OCI-M1 (cell line): ENCODE measurements at places on chromosomes 5 and 9.

DNA sequence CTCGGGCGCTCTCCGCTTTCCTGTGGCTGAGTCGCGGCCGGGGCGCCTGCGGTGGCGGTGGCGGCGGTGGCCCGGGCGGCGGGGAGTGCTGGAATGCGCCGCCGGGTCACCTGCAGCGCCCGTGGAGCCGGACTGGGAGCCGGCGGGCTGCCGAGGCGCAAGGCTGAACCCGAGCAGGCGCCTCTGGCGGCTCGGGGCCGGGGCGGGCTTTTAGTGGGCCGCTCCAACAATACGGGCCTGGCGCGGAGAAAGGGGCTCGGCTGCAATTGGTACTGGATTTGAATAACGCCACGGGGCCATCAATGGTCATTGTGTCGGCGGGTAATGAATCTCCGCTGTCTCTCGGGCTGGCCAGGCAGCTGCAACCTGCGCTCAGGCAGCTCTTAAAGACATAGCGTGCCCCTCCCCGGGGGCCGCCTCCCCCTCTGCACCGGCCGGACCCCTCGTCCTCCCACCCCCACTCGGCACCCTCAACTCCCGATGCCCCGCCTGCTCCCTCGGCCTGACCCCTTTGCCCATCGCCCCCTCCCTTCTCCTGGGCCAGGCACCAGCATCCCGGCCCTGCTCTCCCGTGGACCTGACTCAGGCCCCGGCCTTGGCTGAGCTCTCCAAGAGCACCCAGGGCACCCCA, 22.1 kb downstream of the URM1 start:
- no peak for DNase-seq

DNA sequence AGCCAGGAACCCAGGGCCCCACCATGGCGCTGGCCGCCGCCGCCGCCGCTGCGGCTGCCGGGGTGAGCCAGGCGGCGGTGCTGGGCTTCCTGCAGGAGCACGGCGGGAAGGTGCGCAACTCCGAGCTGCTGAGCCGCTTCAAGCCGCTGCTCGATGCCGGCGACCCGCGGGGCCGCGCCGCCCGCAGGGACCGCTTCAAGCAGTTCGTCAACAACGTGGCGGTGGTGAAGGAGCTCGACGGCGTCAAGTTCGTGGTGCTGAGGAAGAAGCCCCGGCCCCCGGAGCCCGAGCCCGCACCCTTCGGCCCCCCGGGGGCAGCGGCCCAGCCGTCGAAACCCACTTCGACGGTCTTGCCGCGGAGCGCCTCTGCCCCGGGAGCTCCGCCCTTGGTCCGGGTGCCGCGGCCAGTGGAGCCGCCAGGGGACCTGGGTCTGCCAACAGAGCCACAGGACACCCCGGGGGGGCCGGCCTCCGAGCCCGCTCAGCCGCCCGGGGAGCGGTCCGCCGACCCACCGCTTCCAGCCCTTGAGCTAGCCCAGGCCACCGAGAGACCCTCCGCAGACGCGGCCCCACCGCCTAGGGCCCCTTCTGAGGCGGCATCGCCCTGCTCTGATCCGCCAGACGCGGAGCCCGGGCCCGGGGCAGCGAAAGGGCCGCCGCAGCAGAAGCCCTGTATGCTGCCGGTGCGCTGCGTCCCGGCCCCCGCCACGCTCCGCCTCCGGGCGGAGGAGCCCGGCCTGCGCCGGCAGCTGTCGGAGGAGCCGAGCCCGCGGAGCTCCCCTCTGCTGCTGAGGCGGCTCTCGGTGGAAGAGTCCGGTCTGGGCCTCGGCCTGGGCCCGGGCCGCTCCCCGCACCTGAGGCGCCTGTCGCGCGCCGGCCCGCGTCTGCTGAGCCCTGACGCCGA, 749 bp downstream of the SOWAHA start:
- no peak for DNase-seq

DNA sequence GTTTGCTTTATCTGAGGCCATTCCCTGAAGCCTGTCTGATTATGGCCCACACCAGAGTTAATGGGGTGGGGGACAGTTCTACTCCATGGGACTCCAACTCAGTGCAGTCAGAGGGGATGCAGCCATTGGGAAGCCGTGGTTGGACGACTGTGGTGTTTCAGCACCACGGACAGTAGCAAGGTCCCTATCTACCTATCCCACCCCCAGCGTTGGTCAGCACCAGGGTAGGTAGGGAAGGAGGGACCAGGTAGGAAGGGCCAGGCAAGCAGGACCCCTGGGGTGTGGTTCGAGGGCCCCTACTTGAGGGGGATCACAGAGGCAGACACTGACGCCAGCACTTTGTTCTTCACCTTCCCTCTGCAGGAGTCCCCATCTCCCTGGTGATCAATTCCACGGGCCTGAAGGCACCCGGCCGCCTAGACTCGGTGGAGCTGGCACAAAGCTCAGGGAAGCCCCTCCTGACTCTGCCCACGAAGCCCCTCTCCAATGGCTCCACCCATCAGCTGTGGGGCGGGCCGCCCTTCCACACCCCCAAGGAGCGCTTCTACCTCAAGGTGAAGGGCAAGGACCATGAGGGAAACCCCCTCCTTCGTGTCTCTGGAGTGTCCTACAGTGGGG, 33.2 kb downstream of the HMCN2 start:
- peak; percentile 16 for DNase-seq

DNA sequence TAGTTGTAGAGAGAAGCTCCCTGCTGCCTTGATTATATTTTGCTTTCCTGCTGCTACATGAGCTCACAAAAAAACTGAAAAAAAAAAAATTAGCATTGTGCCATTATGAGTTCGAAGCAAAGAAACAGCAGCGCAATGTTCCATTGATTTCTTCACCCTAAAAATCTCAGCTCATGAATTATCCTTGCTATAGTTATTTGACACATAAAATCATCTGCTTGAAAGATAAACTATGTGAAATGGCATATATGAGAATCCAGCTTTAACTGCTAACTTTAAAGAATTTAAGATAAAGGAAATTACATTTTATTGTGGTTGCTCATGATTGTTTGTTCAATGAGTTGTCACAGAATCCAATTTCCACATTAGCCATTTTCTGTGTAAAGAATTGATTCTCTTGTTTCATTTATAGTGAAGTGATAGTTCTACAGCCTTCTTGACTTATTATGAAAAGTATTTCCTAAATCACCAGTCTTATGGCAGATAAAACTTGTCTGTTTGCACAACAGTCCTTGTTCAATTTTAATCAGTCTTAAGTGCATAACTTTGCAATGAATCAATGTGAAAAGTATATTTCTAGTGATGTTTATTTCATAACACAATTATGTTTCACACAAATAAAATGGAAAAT, 1275.0 kb upstream of the CDH9 start:
- no peak for DNase-seq

DNA sequence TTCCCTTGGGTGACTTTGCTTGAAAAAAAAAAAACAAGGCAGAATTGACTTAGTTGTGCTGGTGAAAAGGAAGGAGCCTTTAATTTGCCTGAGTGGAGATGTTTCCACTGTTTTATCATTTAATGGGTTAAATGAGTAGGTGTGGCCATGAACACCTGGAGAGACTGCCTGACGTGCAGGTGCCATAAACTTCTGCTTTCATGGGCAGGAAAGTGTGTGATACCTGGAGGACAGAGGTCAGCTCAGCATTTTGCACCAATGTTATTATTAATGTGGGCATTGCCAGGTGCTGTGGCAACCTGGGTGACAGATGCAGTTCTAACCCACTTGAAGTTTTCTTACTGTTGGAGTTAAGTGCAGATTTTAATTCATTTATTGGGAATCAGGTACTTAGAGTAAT, 145.4 kb downstream of the CD180 start:
- DNase-seq, result no peak

GRCh38 chr5:158976035-158976434, 123.7 kb downstream of the EBF1 start:
- no peak for DNase-seq

DNA sequence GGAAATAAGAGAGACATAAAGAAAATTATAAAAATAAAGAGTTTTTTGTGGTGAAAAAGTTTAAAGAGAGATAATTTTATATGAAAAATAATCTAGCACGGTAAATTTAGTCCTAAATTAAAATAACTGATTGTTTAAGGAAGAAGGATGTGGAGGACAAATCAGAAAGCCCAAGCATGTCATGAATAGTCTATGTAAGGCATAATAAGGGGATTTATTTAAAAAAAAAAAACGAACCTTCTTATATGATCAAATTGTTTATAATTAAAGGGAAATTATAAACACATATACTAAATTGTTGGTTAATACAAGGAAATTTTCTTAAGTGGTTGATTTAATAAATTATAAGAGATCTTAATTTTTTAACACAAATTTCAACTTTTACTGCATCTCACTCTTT, 551.8 kb upstream of the TYRP1 start:
- peak; percentile 96 for DNase-seq

DNA sequence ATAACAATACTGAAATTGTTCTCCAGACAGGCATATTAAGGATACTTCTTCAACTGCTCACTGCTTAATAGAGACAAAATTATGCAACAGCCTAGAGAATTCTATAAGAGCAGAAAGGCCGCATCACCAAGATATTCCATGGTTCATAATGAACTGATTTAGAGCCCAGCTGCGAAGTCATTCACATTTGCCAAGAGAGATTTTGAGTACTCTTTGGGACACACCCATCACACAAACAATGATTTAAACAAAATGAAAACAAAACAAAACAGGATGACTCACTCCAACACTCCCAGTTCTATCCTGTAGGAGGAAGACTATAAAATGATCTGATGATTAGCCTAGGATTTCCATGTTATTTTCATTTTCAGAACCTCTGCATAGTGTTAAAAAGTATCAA, 145.7 kb upstream of the GNA14 start:
- DNase-seq, result no peak

DNA sequence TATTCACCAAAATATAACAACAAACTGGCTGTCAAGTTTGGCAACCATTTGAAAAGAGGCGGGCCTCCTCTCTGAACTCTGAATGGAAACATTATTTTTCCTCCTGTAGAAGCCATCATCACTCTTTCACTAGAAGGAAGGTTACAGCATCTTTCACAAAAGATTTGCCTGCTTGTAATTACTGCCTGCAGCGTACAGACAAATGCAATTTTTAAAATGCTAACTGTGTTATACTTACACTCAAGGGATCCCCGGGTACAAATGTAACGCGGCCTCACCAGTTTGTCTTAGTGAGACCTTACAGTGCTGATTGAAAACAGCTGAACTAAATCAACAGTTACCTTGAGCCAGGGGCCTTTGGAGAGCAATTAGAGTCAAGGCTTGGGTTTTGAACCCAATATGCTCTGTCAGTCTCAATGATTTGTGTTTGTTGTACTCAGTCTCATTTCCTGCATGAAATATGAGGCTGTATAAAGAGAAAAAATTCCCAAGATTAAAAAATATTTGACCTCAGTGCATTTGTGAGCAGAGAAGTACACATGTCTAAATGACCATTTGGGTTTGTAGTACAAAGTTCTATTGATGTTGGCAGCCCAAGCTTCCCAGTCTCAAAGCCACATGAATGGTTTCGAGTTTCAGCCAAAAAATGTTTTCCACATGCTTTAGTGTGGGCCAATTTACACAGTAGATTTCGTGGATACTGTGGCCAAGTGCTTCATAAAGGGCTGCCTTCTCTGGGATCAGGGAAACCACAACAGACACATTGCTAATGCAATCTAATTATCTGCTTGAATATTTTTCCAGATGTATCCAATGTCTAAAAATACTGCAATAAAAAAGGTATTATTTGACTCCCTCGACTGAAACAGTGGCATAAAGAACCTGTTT, 500.0 kb downstream of the SPATA31D1 start:
- no peak for DNase-seq

- no peak for DNase-seq
Measured at GRCh38 chr9:68533678-68534077, 7.0 kb downstream of the TMEM252 start.

- DNase-seq, result no peak
Measured at GRCh38 chr5:171596391-171596878, 177.0 kb downstream of the FGF18 start.

DNA sequence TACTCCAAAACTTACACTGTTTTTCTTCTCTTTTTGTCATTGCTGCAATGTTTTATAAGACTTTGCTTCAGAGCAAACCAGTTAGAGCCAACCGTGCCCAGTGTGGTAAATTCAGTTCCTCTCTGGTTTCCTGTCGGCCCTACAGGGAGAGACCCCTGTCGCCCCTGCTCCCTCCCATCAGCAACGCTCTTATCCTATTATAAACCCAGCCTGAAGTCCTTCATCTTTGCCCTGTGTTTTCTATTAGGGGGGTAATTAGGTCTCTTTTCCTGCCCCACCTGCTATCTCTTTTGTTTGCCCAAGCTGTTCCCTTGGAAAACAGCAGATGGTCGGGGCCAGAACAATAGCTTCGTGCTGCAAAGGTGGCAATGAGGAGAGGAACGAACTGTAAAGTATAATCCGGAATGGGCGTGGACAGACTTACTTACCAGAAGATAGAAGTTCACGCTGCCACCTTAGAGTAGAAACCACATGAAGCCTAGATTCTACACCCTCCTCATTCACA, 21.4 kb upstream of the OTULINL start:
- no peak for DNase-seq

GRCh38 chr5:13249854-13250253, 694.6 kb downstream of the DNAH5 start:
- DNase-seq, result no peak

DNA sequence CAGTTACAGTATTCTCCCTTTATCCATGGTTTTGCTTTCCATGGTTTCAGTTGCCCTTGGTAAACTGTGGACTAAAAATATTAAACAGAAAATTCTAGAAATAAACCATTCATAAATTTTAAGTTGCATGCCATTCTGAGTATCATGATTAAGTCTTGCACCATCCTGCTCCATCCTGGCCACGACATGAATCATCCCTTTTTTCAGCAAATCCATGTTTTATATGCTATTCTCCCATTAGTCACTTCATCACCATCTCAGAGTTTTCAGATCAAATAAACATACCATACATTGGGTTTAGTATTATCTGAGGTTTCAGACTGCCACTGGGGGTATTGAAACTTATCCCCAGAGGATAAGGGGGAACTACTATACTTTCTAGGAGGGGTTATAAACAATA, 234.4 kb upstream of the ATP10B start:
- DNase-seq, result no peak

DNA sequence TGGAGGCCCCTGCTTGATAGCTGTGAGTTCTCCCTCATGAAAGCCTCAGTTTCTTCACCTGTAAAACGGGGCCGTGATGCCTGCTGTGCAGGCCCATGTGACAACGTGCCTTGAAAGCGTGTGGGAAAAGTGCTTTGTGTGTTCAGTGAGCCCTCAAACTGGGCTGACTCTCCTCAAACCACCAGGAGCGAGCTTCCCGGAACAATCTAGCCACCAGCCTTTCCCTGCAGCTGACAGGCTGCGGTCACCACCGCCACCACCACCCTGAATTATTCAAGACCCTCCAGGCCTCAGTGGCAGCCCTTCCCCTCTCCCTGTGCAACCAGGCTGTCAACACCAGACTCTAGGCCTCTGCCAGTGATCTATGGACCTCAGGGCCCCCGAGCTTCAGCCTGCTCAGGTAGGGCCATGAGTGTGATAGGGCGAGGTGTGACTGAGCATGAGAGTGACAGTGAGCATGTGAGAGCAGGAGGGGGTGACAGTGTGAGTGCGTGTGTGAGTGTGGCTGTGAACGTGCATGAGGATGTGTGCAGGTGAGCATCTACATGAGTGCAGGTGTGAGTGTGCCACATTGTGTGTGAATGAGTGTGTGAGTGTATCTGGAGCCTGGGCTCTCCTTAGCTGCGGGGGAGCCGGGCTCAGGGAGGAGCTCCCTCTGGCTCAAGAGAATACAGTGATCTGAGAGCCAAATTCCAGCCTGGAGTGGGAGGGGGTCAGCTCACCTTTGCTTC, 53.3 kb upstream of the PSD2 start:
- DNase-seq, result no peak
